Keratinocyte (primary cell): ENCODE measurements at places on chromosomes 1 and 21.

- DNase-seq: no peak
Measured at GRCh38 chr1:194734970-194735369, 1548.6 kb upstream of the B3GALT2 start.

DNA sequence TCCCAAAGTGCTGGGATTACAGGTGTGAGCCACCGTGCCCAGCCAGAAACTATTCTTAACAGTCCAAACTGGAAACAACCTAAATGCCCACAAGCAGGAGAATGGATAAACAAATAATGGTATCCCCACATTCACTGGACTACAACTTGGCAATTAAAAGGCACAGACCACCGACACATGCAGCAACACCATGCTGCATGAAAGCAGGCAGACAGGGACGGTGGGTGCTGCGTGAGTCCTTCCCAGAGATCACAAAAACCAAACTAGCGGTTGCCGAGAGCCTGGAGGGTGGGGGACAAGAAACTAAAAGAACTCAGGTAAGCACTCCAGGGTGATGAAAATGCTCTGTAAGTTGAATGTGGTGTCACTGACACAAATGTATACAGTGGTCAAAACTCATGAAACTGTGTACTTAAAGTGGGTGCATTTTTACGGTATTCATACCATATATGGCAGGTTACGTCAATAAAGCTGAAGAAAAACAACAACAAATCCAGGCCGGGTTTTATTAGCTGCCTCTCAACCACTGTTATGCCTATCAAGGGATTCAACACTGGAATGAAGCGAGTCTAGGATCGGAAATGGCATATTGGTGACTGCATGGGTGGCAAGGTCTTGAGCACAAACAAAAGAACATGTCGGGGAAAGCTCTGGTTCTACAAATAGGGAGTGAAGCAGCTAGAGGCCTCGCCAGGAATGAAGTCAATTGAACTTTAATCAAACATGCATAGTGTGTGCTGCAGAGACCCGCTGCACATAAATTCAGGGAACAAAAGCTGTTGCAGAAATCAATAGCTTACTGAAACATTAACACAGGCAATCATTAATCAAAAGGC lies 52.4 kb downstream of the SLC45A1 start:
- no peak for DNase-seq

DNA sequence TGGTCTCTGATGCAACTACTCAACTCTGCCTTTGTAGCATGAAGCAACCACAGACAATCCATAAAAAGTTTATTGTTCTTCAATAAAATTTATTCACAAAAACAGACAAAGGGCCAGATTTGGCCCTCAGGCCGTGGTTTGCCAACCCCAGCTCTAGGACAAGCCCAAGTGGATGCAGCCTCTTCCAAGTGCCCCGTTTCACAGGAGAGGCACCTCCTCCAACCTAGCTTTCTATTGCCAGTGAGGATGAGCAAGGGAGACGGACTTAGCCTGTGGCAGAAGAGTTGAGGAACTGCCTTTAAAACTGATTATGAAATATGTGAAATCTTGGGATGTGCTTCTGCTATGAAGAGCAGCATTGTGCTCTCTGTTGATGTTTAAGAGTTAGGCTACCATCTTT lies 105.4 kb downstream of the PSMG1 start:
- DNase-seq: no peak

- DNase-seq: no peak
Measured at GRCh38 chr1:24999426-24999825, 69.3 kb upstream of the RUNX3 start.

DNA sequence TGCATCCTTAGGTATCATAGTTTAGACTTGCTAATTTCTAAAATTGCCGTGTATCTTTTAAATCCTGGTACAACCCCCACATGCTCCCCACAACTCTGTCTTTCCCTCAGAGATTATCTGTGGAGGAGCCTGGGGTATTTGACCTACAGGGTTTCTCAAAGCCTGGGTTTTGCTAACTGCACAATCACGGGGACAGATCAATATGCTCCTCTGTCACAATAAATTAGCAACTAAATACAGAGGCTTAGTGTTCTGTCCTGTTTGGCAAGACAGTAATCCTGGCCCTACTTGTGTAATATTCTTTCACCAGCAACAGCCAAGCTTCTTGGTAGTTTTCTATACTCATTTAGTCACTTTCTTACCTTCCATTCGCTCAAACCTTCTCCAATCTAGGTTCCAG lies 8.5 kb downstream of the ECHDC2 start:
- DNase-seq: no peak

GRCh38 chr1:26395754-26396153 lies 14.9 kb upstream of the LIN28A start:
- no peak for DNase-seq
